ENCODE measurements at places on chromosomes 2 and 18.

DNA sequence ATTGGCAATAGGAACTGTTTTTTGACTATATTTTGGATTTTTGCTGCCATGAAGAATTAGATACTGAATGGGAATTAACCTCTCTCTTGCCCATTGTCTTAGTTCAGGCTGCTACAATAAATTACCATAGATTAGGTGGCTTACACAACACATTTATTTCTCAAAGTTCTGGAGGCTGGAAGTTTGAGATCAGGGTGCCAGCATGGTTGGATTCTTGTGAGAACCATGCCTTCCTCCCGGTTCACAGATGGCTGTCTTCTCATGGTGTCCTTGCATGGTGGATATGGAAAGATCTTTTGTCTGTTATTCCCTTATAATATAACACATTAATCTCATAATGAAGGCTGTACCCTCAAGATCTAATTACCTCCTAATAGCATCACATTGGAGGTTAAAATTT is 836.4 kb downstream of the SLC4A3 start:
- DNase-seq = no peak
- no peak overlapping the region for H3K27ac ChIP-seq

- H3K27ac ChIP-seq = no peak within 1 kb of the TSS
- no peaks in the 10 kb centered on the region for H3K4me1 ChIP-seq
- H3K4me3 ChIP-seq = no peak within 1 kb of the TSS
Observed at GRCh38 chr18:50194631-50195532, at the start of gene MYO5B. MYO5B (minus strand) TSS chr18:50195147; CDS start chr18:50194793, 354 bp downstream.

DNA sequence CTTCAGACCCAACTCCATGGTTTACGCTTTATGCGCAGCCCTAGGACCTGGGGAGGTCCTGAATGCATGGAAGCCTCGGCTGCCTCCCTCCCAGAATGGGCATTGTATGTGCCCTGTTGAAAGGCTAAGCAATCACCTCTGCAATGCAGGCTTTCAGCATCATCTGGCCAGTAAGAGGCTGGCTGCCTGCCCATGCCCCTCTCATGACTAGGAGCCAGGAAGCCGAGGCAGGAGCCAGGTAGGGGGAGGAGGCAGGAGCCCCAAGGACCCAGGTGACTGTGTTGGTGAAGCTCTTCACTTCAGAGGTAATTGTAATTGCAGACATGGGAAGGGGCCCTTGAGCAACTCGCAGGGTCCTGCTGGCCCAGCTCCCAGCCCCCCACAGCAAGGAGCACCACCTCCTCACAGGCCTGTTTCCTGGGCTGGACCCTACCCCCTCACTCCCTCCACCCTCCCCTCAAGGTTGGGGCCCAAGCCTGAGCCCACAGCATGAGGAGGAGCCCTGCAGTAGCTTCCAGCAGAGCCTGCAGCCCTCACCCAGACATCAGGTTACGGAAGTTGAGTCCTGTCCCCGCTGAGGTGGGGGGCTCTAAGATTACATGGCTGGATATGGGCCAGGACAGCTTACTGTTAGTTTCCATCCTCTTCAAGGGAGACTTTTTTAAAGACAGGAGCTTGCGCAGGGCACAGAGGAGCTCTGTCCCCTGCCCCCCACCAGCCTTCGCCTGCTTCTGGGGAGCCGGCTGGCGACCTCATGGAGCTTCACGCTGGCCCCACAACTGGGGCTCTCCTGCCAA is 21.9 kb downstream of the CRACDL start:
- no peak overlapping the region for H3K4me3 ChIP-seq
- no peak overlapping the region for H3K27ac ChIP-seq
- peaks cover 68% of the 10 kb centered on the region for H3K4me1 ChIP-seq
- no peaks in the 10 kb centered on the region for H3K36me3 ChIP-seq
- peaks cover 3% of the 10 kb centered on the region for H3K27me3 ChIP-seq

DNA sequence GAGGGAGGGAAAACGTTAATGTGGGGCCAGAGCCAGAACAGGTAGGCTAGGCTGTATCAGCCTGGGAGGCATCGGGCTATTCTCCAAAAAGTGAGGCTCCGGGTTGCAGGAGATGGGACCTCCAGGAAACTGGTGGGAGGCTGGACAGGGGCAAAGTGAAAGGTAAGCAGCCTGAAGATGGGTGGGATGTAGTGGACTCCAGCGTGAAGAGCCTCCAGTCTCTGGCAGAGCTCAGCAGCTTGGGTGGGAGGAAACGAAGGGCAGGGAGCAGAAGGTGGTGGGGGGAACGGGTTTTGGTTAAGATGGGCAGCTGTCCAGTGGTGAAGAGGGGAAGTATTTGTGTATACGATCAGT is 3.1 kb upstream of the EMX1 start:
- H3K27me3 ChIP-seq = peaks cover 72% of the 10 kb centered on the region
- peaks cover 11% of the 10 kb centered on the region for H3K4me1 ChIP-seq
- H3K4me3 ChIP-seq = no peak overlapping the region
- no peak for DNase-seq

- H3K4me1 ChIP-seq = peaks cover 10% of the 10 kb centered on the region
- H3K27me3 ChIP-seq = peaks cover 1% of the 10 kb centered on the region
- no peak for DNase-seq
- H3K36me3 ChIP-seq = no peaks in the 10 kb centered on the region
- no peak overlapping the region for H3K27ac ChIP-seq
Observed at GRCh38 chr18:44586782-44587524, 93.7 kb upstream of the SETBP1 start.

DNA sequence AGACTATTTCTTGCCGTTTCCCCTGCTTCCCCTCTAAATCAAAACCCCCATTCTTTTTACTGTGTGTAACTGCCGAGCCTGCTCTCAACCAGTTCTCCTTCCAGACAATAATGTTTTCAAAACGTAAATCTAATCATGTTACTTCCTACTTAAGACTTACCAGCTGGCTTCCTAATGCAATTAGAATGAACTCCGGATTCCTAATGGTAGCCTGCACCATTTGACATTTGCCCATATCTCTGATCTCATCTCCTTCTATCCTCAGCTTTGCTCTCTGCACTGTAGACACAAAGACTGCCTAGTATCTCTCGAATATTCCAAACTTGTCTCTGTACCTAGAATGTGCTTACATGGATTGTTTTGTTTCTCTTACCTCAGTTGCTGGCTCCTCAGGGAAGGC is 12.9 kb downstream of the TTL start:
- DNase-seq = no peak
- no peaks in the 10 kb centered on the region for H3K27me3 ChIP-seq
- H3K4me1 ChIP-seq = peaks cover 7% of the 10 kb centered on the region
- H3K4me3 ChIP-seq = no peak overlapping the region
- H3K36me3 ChIP-seq = peaks cover 6% of the 10 kb centered on the region
- H3K27ac ChIP-seq = no peak overlapping the region

GRCh38 chr2:143850084-143850483 is 669.8 kb downstream of the ZEB2 start:
- H3K36me3 ChIP-seq = no peaks in the 10 kb centered on the region
- peaks cover 3% of the 10 kb centered on the region for H3K27me3 ChIP-seq
- H3K27ac ChIP-seq = no peak overlapping the region
- H3K4me1 ChIP-seq = peaks cover 7% of the 10 kb centered on the region
- no peak overlapping the region for H3K4me3 ChIP-seq

GRCh38 chr2:64686283-64686956 is 32.7 kb upstream of the SERTAD2 start:
- H3K27ac ChIP-seq = no peak overlapping the region
- no peak for DNase-seq
- H3K36me3 ChIP-seq = peaks cover 7% of the 10 kb centered on the region
- peaks cover 2% of the 10 kb centered on the region for H3K27me3 ChIP-seq
- peaks cover 18% of the 10 kb centered on the region for H3K4me1 ChIP-seq
- no peak overlapping the region for H3K4me3 ChIP-seq

DNA sequence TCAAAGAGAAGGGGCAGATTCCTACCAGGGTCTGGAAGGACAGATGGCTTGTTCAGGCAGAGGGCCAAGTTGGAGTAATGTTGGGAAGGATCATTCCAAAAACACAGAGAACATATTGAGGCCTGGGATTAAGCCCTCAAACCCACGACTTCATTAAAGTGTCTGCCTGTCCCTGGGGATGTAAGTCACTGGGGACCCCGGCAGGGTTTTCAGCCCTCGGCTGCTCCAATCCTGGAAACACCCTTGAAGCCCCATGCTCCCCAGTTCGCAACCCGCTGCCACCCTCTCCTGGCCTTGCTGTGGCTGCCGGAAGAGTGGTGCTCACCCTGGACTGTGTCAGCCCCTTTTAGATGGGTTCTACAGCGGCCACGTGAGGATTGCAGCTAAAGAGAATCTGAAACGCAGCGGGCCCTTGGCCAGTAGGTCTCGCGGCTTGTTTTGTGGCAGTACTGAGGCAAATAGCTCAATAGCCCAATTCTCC is 79.9 kb downstream of the EPAS1 start:
- peaks cover 20% of the 10 kb centered on the region for H3K36me3 ChIP-seq
- no peaks in the 10 kb centered on the region for H3K27me3 ChIP-seq
- peaks cover 5% of the 10 kb centered on the region for H3K4me1 ChIP-seq

DNA sequence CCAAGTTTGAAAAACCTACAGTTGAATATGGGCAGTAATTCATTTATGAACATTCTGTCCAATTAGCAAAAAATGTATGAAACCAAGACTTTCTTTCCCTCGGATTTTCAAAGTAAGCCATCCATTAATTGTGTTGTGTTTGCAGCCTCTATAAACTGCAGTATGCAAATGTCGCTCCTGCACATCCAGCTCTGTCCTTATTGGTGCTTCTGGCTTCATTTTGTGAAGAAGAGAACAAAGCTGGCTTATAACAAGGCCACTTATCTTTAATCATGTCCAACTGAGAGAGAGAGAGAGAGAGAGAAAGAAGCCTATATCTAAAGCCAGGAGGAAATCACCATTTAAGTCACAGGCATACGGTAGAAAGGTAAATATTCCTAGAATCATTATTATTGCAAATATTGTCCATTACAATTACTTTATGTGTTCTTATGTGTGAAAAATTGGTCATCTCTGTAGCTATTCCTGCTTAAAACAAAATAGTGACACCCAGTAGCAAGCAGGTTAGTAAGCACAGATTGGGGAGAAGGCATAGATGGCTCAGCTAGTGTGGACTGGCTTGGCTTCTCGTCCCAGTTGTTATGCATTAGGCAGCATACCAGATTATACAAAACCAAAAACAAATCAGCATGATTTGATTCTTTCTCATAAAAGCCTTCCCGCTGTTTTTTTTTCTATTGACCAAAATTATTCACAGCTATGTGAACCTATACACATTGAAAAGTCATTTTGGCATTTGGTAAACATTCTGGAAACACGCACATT is 726.4 kb upstream of the SOX11 start:
- H3K36me3 ChIP-seq = peaks cover 3% of the 10 kb centered on the region
- no peak overlapping the region for H3K4me3 ChIP-seq
- H3K4me1 ChIP-seq = no peaks in the 10 kb centered on the region
- H3K27ac ChIP-seq = no peak overlapping the region
- no peaks in the 10 kb centered on the region for H3K27me3 ChIP-seq
- DNase-seq = no peak

DNA sequence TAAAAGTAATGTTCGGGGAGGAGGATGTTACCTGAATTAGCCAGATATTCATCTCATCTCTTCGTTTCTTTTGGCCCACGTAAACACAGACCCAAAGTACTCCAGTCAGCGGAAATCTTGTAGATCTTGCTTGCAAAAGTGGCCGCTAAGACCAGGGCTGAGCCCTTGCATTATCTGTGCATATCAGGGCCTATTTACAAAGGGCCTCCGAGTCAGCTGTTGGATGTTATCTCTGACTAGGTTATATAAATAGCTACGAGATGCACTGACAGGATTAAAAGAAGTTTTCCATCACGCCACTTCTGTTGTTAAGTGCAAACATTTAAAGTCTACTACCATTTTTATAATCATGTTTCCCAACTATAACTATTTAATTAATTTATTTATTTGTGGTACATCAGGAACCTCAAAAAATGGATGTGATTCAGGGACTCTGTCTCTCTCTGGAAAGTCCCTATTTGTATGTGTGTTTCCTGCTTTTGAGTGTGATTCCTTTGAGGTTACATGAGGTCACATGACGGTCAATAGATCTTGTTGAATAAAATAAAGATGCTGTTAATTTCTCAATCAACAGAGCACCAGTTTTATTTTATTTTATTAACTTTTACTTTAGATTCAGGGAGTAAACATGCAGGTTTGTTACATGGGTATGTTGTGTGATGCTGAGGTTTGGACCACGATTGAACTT is 46.8 kb upstream of the MBOAT2 start:
- no peaks in the 10 kb centered on the region for H3K36me3 ChIP-seq
- H3K27ac ChIP-seq = no peak overlapping the region
- H3K27me3 ChIP-seq = no peaks in the 10 kb centered on the region
- H3K4me3 ChIP-seq = no peak overlapping the region
- H3K4me1 ChIP-seq = peaks cover 9% of the 10 kb centered on the region

DNA sequence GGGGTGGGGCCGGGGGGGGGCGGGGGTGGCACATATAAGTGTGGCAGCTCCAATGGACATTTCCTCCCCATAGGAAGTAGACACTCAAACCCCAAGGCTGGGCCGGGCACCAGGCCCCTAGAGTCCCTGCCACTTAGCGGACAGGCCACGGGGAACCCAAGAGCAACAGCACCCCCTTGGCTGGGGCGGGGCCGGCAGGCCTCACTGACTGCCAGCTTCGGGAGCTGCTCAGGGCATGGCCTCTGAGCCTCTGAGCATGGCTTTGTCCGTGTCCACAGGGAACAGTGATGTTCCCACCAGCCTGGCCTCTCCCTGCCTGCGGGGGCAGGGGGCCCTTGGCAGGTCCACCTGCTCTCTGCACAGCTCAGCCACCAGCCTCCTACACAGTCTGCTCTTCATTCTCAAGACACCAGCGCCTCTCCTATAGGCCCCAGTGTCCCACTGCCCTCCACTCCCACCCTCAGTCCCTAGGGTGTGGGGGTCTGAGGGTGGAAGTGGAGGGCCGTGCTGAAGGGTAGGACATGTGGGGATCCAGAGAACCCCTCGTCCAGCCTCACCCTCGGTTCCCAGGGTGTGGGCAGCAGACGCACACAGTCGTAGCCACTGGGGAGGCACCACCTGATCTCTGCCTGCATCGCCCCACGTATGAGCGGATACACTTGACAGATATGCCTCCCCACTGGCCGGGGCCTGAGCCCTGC is 106.7 kb downstream of the FAM210A start:
- no peaks in the 10 kb centered on the region for H3K4me1 ChIP-seq
- peaks cover 26% of the 10 kb centered on the region for H3K27me3 ChIP-seq
- H3K36me3 ChIP-seq = no peaks in the 10 kb centered on the region
- no peak overlapping the region for H3K4me3 ChIP-seq
- no peak overlapping the region for H3K27ac ChIP-seq

DNA sequence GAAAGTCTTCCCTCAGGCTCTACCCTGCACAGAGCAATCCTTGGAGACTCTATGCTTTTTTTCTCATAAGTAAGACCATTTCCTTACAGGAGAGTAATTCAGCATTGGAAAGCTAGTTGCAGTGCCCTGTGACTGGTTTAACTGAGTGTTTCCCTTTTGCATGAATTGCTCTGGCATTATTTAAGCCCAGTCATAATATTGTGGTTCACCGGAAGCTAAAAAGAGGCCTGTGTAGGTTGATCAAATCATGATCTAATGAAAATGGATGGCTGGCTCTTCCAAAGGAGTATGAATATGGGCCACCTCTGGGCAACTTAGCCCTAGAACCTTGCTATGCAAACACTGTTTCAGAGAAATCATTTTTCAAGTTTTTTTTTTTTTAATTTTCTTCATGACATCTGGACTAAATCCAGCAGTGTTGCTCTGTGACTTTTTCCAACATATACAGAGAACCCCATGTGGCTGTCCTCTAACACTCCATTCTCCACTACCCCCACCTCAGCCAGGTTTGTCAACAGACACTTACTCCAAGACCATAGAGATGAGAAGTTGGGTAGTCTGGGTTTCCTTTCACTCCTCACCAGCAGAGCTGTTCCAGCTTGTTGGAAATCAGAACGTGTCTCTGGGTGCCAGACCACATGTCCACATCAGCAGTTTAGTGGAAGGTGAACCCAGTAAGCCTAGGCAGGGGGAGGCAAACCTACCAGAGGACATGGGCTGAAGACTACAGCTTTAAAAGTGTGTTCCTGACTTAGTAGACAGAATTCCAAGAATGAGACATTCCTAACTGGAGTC is 175.2 kb upstream of the SLC14A2 start:
- H3K27ac ChIP-seq = no peak overlapping the region
- no peaks in the 10 kb centered on the region for H3K36me3 ChIP-seq
- no peaks in the 10 kb centered on the region for H3K4me1 ChIP-seq
- DNase-seq = no peak
- no peaks in the 10 kb centered on the region for H3K27me3 ChIP-seq

All from HFFc6 (cell line).